ENCODE measurements at places on chromosomes 3 and 15.
A peak's percentile ranks its signal among the peaks of the same experiment; 100 is the strongest.

GRCh38 chr3:59704292-59704691 is 654.5 kb upstream of the CFAP20DC start:
- no peak for DNase-seq

- no peak for DNase-seq
Measured at GRCh38 chr3:130462089-130462488, 54.9 kb upstream of the COL6A6 start.

DNA sequence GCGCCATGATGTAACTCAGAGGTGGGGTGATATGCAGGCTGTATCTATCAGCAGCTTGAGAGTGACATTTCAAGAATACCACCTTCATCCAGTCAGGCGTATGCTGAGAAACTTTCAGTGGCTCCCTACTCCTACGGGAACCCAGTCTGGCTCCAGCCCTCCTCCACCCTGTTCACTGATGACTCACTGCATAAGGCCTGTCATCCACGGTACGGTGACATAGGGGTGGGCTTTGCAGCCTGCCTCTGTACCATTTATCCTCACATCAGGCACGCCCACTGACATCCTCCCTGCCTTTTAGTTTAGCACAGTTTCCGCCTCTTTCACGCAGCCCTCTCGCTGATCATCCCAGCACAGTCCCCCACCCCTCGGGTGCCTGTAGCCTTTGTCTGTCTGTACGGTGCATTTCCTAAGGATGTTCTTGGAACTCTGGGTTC is 11.7 kb downstream of the PXYLP1 start:
- peak; percentile 12 for DNase-seq

- no peak for DNase-seq
Measured at GRCh38 chr3:30426293-30426993, 180.0 kb upstream of the TGFBR2 start.

DNA sequence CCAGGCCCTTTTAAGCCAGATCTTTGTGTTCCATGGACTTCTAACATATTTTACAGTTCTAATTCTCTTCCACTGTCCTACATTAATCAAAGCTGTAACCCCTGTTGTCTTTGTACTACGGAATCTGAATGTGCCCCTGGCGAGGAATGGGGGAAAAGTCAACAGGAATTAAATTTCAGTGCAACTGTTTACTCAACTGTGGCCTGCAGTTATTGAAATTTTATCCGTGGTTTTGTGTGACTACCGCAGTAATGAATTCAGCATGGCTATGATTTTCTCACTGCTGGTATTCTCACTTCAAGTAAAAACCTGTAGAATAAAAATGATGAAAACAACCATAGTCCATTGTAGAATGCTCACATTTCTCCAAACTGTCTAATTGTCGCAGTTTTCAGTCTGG is 388.0 kb downstream of the FOXP1 start:
- DNase-seq = no peak

DNA sequence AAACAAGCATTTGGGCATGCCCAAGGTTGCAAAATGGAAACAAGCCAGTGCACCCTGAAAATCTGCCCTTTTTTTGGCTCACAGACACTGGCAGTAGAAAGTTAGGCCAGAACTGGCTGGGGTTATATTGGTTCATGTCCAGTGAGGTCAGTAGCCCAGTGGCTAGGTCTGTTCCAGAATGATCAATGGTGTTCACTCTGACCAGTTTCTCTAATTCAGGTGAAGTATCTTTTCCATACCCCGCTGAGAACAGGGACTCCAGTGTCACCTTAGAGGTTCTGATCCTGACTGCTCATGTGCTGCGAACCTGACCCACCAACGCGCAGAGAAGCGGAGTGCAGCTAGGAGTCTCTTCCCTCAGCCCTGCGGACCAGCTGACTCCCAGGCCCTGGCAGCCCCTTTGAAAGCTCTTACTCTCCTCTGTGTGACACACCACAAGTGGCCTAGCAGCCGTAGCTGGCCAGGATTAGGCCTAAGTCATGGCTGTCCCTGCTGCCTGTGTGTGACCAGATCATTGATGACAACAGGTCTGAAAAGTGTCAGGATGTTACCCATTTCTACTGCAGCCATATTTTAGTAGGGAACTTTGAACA is 123.5 kb downstream of the GHSR start:
- DNase-seq = no peak

DNA sequence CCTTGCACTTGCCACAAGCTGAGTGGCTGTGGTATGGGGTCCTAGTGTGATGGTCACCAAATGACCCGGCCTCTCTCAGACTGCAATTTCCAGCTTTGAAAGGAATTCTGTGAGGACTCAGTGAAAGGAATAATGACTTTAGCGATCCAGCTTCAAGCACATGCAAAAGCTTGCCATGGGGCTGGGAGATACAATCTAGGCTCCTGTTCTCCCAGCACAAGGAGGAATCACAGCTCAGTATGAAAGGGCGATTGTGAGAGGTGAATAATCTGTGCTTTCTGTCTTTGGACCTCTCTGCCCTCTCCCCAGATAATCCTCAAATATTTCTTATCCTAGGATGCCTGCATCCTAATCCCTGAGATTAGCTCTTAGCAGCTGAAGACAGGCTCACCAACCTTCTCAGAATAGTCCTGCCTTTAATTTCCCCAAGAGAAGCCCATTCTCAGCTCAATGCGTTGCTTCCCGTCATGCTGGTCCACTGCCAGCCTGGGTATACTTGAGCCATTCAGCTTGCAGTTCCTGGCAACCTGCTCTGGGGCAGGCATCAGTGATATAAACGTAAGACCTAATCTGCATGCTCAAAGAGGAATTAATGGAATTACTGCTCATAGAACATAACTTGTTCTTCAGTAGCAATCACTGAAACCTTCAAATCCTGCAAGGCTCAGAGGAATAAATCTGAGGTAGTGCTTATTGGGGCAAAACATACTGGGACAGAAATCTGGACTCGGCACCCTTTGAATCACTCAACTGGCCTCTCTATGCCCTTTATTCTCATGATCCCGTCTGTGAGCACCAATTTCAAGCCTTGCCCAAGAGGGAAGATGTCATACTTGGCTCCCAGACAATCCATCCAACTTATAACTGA is 15.1 kb downstream of the TLNRD1 start:
- DNase-seq = no peak

GRCh38 chr3:15292765-15293522 is 39.4 kb downstream of the SH3BP5 start:
- no peak for DNase-seq
